Mesenteric fat pad (tissue), 1 donor: ENCODE measurements at places on chromosomes 5 and 9.
A peak's percentile ranks its signal among the peaks of the same experiment; 100 is the strongest.

DNA sequence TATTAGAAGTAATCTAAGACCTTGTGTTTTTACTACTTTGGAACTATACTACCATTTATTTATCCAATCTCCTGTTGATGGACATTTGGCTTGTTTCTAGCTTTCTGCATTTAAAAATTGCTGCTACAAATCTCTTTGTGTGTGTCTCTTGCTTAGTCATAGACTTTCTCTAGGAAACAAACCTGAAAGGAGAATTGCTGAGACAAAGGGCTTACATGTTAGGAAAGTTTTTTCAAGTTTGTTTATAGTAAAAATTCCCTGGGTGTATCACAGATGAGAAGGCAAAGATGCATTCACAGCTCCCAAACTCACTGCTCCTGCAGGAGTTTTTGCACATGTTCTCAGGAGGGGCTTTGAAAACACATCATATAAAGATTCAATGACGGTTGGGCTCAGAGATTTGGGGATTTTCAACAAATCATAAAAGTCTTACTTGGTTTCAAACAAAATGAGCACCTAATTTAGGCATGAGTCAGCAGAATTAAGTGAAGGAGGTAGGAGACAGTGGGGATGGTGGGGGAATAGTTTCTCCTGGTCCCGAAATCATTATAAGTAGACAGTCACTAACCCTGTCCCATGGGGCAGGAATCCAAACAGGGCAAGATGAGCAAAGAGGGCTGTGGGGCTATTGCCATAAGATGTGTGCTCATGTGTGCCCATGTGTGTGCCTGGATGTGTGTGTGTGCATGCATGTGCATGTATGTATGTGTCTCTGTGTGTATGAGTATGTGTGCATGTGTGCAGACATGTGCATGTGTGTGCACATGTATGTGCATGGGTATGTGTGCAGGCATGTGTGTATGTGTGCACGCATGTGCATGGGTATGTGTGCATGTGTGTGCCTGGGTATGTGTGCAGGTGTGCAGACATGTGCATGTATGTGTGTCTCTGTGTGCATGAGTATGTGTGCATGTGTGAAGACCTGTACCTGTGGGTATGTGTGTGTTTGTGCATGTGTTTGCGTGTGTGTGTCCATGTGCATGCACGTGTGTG is 43.4 kb upstream of the S1PR3 start:
- DNase-seq: no peak

DNA sequence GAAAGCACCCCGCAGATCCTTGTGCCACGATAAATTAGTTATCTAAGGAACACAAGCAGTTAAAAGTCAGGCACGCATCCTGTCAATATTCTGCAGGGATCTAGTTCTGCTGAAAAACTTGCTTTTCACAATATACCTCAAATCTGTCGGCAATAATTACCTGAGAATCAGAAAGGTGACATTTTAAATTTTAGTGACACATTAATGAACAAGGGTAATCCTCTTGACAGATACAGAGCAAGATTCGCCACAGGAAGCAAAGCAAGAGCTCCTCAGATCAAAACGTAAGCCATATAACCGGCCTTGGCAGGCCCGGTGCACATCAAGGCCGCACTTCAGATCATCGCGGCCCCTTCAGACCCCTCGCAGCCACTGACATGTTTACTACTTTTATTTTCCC is 185.7 kb downstream of the ATPSCKMT start:
- DNase-seq: no peak

- DNase-seq: no peak
Measured at GRCh38 chr9:121184463-121184862, 17.2 kb downstream of the RAB14 start.

DNA sequence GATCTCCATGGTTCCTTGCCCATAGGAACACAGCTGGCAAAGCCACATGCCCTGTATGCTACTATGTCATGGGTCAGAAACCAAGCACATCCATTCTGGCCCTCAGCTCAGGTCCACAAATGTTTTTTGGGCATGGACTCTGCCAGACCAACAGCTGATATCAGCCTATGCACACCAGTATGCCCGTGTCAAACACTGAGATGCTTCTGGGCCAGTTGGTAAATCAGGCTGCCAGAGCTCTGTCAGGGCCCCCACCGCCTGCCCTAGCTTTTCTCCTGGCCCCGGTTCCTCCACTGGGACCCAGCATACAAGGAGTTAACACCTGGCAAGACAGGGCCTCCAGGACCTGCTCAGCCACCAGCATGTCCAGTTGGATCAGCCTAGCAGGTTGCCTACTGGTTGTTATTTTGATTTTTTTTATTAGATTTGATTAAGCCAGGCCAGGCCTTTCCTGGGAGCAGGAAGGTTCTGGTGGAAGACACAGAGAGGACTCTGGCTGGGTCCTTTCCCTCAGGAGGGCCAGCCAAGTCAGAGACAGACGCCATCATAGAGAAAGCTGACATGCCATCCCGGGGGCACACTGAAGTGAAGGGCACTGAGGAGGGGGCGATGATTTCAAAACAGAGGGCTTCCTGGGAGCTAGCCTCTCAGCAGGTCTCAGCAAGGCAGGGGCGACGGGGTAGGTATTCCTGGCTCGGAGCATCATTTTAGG is 65.8 kb downstream of the TSTD2 start:
- peak; percentile 53 for DNase-seq

- no peak for DNase-seq
Measured at GRCh38 chr5:67244345-67244793, 47.8 kb upstream of the CD180 start.

DNA sequence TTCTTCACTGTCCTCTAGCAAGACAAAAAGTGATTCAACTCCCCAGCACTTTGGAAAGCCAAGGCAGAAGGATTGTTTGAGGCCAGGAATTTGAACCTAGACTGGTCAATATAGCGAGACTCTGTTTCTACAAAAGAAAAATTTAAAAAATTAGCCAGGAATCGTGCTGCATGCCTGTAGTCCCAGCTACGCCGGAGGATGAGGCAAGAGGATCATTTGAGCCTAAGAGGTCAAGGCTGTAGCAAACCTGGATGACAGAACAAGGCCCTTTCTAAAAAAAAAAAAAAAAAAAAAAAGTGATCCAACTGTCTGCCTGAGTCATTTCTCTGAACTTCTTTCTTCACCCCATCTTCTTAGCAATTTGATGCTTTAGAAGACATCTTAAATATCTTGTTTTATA is 12.4 kb downstream of the ITGA2 start:
- DNase-seq: no peak

GRCh38 chr5:86644843-86645242 is 27.1 kb downstream of the COX7C start:
- DNase-seq: no peak

DNA sequence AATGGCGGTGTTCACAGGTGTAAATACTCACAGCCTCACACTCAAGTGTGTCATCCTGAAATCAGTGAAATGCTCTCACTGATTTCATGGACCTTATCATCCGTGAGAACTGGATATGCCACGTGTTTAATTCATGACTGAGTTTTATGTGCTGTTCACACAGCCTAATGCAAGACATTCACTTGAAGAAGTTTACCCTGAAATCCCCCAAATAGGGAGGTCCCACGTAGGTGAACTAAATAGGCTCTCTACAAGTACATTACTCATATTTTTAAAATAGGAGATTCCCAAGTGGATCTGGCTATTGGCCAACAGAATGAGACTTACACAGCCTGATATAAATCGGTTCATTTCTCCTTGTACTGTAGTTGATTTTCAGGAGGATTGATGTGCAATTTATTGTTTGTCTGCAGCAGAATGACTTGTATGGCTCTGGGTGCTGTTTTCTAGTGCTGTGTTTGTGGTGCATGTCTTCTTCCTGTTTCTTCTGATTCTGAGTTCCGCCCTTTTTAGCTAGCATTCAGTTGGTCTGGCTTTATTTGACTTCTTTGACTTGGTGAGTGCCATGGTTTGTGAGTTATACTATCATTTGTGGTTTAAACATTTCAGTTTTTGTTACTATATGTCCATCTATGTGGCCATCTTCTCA is 25.1 kb downstream of the TRIO start:
- no peak for DNase-seq

DNA sequence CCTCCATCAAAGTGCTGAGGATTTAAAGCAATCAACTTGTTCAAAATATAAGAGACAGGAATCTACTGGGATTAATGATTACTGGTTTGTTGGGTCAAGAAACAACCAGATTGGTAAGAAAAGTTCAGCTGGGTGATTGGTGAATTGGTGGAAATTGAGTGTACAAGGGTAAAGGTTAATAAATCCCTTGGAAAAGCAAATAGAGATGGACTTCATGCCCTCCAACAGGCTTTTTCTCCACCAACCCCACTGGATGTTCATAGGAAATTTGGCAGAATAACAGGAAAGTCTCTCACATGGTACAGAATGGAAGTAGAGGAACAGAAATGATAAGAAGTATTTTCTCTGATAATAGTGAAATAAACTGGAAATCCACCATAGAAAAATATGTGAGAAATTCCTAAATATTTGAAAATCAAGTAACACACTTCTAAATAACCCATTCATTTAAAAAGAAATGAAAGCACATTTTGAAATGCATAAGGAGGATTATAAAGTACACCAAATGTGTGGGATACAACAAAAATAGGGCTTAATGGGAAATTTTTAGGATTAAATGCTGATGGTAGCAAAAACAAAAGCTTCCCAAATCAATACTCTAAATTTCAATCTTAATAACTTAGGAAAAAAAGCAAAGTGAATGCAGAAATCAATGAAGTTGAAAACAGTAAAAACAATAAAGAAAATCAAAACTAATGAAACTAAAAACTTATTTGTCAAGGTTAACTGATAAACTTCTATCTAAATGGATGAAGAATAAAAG is 426.2 kb downstream of the HTR1A start:
- DNase-seq: no peak

DNA sequence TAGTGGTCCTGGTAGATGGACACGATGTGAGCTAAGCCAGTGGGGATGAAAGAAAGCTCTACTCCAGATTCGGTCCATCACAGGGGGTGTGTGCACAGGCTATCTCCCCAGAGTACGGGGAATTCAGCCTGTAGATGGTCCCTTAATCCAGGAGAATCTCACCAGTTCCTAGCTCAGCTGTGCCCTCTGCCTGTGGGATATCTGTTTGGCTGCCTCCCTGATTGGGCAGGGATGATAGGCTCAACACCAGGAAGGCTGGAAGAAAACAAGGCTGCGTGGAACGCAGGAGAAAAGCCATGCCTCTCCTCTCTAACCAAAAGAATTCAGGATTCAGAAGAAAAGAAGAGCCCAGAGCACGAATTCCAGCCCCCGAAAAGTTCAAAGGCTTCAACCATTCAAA is 40.9 kb downstream of the VLDLR start:
- DNase-seq: no peak

GRCh38 chr5:178247481-178248456 is 15.2 kb upstream of the PHYKPL start:
- no peak for DNase-seq

GRCh38 chr9:110599468-110599867 is 19.9 kb upstream of the SVEP1 start:
- no peak for DNase-seq

- DNase-seq: no peak
Measured at GRCh38 chr9:28821240-28821639, 1248.0 kb upstream of the C9orf72 start.
